ENCODE measurements at places on chromosomes 11 and 22.
A peak's percentile ranks its signal among the peaks of the same experiment; 100 is the strongest.

DNA sequence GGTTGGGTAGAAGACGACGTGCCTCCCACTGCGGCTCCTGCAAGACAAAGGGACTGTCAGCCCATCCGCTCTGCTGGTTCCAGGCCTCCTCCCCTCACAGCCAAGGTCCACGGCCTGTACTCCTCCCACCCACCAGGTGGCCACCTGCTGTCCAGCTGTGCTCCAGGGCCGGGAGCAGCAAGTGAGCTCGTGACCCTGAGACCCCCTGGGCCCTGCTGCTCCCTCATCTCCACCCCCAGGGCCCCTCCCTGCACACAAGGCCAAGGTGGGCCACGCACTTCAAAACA is 27.4 kb downstream of the TSPAN4 start:
- no peak for DNase-seq

- no peak for DNase-seq
Measured at GRCh38 chr11:30560206-30561106, 25.7 kb downstream of the MPPED2 start.

DNA sequence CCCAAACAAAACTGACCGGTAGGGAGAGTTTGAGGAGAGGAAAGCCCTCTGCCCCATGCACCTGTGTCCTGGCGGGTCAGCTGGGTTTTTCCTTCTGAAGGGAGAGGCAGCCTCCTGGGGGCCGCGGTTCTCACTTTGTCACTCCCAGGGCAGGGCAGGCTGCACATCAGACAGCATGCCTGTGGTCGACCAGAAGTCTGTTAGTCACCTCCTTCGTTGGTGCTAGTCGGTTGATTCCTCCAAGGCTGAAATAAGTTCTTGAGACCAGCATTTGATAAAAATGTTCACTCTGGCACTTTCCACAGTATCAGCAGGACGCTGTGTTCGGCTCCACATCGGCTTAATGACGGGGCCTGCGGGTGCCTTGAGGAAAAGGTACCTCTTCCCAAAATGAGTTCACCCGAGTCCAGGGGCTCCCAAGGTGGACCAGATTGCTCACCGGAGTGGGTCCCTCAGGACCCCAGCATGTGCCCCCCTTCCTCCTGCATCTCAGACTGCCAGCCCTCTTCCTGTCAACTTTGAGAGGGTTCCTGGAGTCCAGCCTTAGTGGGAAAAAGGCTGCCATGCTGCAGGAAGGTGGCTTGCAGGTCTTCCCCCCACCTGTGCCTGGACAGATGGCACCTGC is 373.7 kb upstream of the B3GAT1 start:
- no peak for DNase-seq

- no peak for DNase-seq
Measured at GRCh38 chr11:94130298-94131046, 1.8 kb downstream of the PANX1 start.

DNA sequence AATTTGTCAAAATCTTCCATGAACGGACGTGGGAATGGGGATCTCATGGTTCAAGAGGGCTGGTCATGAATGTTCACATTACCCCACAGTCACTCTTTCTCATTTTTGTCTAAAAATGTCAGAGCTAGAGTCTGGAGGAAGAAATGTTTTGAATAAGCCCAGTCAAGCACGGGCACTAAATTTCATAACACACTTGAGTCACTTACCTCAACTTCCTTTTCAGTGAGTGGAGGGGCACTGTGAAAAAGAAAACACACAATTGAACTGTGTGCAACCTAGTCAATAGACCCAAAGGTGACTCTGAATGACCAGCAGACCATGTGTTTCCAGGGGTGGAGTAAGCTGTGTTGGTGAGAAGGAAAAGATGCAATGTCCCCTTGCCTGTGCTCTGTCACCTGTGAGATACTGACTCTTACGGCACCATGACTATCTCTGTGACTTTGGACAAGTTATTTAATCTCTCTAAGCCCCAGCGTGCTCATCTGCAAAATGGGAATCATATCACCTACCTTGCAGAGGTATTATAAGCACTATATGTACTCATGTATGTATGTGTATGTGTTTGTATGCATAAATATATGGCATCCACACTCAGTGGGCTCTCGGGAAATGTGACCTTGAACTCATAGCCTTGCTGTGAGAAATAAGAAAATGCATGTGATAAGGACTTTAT is 38.2 kb upstream of the LYVE1 start:
- DNase-seq = peak; percentile 38

- no peak for DNase-seq
Measured at GRCh38 chr22:33919391-33920196, 682 bp downstream of the LARGE1 start.

DNA sequence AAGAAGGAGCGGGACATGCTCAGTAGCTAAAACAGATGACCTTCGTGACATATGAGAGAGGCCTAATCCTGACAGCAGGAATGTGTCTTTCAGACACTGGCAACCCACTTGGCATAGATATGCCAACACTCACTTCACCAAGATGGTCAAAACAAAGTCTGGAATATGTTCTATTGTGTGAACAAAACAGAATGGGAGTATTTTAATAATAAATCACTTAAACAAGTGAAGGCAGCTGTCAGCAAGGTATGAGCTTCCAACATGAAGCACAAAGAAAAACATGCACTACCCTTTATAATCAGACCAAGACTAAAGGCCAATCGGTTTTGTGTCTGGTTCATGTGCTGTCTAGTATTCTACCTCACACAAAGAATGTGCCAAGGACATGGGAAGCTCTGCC is 23.1 kb downstream of the CCDC34 start:
- no peak for DNase-seq

DNA sequence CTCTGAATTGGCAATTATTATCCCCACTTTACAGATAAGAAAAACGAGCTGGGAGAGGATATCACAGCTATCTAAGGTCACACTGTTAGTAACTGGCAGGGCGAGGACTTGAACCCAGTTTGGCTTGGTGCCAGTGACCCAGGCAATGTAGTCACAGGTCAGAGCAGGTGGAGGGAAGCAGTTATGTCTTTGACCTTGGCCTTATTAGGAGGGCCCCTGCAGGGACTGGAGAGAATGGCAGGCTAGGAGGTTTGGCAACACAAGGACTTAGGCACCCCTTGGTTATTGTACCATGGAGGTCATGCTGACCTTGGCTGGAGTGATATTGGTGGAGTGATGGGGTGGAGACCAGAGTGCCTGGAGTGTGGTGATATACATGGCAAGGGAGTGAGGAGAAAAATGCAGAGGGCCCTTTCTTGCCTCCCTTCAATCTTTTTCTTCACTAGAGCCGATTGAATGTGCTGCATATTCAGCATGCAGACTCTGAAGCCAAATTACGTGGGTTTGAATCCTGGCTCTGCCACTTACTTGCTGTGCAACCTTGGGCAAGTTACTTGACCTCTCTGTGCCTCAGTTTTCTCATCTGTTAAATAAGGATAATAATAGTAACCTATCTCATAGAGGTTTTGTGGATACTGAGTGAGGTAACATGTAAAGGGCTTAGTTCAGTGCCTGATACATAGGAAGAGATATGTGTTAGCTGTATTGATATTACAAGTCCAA is 92.7 kb upstream of the TBCEL start:
- DNase-seq = no peak

DNA sequence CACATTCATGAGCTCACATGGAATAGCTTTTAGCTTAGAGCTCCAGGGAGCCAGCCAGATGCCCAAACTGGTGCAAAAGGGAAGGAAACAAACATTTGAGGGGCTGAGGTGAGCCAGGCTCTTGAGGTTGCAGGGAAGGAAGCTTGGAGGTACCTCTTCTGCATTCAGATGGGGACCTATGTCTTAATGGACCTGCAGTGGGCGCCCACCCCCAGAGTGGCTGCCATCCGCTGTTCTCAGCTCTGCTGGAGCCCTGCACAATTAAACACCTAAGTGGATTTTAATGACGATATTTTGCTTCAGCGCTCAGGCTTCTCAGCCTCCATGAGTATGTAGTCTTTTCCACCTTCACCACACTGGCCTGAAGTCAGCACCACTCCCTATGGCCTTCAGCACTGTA is 100.8 kb downstream of the LDLRAD3 start:
- DNase-seq = no peak

- DNase-seq = no peak
Measured at GRCh38 chr11:84990141-84990540, 637.0 kb downstream of the DLG2 start.

- no peak for DNase-seq
Measured at GRCh38 chr11:64753380-64754123, 6.2 kb downstream of the PYGM start.

- DNase-seq = no peak
Measured at GRCh38 chr11:3807909-3808860, at the start of gene PGAP2. TSS of gene PGAP2 (plus strand) at chr11:3808560. CDS start at chr11:3811260, 2,700 bp downstream.

All from NK-92 treated with Interleukin-12 subunit alpha and Interleukin-12 subunit beta, amount 100 ng/mL, for 24 hours (cell line).